ENCODE measurements at places on chromosomes 5 and 9.
A peak's percentile ranks its signal among the peaks of the same experiment; 100 is the strongest.

GRCh38 chr5:150147670-150148069 is 8.0 kb downstream of the PDGFRB start:
- DNase-seq, result no peak

- DNase-seq, result peak; percentile 36
These were observed 166.8 kb downstream of the ARHGEF28 start for GRCh38 chr5:73792687-73793320.

DNA sequence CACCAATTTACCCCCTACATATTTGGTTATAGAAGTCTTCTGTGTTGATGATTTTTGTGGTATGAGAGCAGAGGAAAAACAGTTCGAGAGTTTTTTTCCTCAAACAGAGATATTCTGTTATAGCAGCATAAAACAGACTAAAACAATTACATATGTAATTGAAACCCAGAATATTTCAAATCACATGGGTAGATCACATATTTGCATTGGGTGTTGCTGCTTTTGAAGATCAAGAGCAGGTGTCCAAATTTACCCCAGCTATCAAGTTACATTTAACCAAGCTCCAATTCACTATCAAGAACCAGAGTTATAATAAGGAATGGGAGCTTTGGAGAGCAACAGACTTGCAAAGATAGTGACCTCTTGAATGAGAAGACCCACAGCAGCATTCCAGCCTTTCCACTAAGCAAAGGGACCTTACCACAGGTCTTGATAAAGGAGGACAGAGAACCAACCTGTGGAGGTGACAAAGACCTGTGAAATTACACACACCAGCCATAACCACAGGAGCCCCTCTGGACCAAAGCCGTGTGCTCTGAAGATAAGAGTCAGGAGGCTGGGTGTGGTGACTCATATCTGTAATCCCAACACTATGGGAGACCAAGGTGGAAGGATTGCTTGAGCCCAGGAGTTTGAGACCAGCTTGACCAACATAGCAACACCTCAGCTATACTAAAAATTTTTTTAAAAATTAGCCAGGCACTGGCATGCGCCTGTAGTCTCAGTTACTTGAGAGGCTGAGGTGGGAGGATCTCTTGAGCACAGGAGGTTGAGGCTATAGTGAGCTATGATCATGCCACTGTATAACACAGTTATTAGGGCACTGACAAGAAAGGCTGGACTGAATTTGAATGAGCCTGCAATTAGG is 4.0 kb upstream of the CCL28 start:
- DNase-seq, result no peak

DNA sequence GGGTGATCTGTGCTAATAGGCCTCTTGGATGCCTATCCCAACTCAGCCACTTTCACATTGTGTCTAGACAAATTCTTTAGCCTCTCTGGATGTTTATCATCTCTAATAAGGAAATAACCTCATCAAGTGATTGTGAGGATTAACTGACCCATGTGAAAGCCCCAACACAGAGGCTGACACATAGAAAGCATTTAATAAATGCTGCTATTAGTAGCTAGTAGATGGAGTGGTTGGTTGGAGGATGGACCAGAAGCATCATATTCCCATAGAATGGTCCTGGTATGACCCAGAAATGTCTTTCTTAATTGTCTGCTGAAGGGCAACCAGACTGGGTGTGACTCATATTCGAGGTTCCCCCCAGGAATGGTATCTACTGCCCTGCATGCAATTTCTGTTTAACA is 124.4 kb downstream of the PIK3R1 start:
- no peak for DNase-seq

Measured in stimulated activated CD8-positive, alpha-beta memory T cell treated with anti-CD3 and anti-CD28 coated beads, Interleukin-7, amount 100 ng/mL, for 1 hour (primary cell).